ENCODE measurements at places on chromosomes 3 and 15.

- DNase-seq, result no peak
Measured at GRCh38 chr3:44665173-44665572, 16.6 kb downstream of the ZNF35 start.

DNA sequence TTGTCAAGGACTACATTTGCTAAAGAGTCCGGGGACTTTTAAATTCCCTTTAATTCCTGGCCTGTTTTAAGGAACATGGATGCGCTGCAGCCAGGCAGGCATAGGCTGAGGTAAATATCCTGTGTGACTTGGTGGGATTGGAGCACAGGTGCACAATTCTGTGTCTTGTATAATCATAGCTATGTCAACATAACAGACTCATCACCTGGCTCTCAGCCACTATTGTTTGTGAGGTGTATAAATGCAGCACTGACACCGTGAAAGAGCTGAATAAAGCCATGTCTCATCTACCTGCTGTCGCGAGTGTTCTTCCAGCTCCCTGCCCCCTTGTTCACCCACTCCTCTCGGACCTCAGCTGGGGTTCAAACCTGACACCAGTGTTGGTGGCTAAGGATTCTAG lies 109.7 kb downstream of the MFSD1 start:
- peak; percentile 71 for DNase-seq

DNA sequence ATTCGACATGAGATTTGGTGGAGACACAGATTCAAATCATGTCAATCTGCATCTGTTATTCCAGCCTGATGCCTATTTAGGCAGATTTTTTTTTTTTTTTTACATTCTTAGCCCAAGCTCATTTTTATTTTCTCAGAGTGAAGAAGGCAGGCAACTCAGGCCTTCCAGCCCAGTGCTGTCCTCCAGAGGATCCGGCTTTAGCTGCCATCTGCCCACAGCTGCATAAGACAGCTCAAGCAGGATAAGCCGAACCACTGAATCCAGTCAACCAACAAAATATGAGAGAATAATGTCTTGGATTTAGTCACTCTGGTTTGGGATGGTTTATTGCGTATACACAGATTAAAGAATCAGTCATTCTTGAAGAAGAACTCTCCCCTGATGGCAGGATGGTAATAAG lies 19.9 kb upstream of the COLQ start:
- no peak for DNase-seq

DNA sequence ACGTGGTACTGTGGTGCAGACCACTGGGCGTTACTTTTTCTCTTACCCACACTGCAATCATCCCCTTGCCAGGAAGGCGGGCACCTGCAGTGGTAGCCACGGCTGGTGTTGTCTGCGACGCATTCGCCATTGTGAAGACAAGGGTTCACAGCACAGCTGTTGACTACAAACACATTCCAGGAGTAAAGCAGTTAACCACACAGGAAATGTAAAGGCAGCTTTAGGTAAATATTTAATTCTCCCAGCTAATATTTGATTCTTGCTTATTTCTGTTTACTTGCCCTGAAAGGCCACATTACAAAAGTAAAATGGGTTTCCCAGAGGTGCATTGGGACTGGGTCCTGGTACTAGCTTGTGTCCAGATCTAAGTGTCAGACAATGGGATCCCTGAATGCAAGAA lies 45.4 kb downstream of the HEG1 start:
- DNase-seq, result no peak

- no peak for DNase-seq
Measured at GRCh38 chr15:39431376-39431775, 149.5 kb upstream of the THBS1 start.

GRCh38 chr15:48566668-48567067 lies 78.8 kb downstream of the FBN1 start:
- DNase-seq, result no peak

- no peak for DNase-seq
Measured at GRCh38 chr3:197168606-197169005, 129.8 kb downstream of the DLG1 start.

- DNase-seq, result peak; percentile 70
Measured at GRCh38 chr15:51299187-51300015, 39.0 kb downstream of the CYP19A1 start.

GRCh38 chr15:28106294-28107110 lies 7.4 kb upstream of the OCA2 start:
- no peak for DNase-seq

DNA sequence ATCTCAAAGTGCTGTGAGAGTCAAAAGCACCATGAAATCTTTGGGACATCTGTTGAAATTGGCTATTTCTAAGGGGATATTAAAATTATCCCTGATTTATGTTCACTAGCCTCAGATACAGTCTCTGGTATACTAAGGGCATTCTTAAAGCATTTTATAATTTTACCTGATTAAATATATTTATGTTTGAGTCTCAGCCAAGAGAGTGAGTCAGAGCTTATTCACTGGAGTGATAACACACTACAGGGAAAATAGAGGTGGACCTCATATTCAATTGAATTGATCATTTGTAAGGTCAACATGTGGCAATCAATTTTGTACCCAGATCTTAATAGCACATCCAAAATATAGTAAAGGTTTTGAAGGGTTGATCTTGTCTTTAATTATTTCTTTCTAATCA lies 733.6 kb downstream of the EPHA3 start:
- no peak for DNase-seq

DNA sequence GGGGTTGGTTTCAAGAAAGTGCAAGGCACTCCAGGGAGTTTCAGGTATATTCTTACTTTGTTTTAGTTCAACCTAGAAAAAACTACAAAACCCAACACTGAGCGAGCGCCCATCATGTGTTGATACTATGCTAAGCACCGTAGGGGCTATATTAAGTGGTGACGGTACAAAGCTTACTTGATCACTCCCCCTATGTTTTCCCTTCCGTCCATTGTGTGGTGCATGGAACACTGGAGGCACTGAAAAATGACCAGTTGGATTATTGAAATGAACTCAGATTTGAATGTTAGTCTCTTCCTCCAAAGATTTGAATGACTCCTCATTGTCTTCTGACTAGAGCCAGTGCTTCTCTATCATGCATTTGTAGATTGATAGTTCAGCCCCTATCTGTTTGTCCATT lies 6.6 kb downstream of the MYZAP start:
- DNase-seq, result no peak

DNA sequence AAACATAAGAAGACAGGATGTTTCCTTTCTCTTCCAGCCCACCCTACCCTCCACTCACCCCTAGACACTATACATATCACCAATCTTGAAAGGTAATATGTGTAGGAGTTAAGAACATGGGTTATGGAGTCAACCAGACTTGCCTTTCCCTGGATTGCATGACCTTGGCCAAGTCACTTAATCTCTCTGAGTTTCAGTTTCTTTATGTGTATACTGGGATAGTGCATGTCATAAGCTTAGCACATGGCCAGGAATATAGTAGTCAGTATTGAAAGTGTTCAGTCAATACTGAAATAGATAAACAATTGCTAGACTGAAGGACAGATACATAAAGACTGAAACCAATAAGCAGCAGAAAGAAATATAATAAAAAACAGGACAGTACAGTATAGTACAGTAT lies 283.2 kb upstream of the STT3B start:
- no peak for DNase-seq

GRCh38 chr3:2714834-2715233 lies 395.3 kb downstream of the IL5RA start:
- DNase-seq, result no peak

DNA sequence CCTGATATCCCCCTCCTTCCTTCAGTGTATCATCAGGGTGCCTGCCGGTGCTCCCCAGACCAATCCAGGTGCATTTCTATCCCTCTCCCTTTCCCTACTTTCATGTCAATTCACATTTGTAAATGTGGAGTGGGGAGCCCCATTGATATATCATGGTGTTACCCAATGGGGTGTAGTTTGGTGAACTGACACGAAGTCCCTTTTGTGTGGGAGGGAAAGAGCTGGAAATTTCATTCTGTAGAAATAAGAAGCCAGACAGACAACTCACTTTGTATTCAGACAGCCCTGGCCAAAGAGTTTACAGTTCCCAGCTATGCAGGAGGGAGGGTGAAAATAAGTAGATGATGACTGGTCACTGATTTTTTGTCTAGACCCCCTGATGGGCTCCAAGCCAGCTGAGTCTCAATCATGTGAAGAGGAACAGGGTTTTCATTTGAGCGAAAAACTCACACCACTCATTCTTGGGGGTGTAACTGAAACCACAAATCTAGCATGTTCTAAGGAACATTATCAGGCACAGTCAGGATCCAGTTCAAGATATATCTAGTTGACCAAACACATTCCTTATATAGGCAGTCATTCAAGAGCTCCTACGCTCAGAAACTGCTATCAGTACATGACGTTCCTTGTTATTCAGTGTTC lies 58.9 kb downstream of the LMCD1 start:
- DNase-seq, result no peak

DNA sequence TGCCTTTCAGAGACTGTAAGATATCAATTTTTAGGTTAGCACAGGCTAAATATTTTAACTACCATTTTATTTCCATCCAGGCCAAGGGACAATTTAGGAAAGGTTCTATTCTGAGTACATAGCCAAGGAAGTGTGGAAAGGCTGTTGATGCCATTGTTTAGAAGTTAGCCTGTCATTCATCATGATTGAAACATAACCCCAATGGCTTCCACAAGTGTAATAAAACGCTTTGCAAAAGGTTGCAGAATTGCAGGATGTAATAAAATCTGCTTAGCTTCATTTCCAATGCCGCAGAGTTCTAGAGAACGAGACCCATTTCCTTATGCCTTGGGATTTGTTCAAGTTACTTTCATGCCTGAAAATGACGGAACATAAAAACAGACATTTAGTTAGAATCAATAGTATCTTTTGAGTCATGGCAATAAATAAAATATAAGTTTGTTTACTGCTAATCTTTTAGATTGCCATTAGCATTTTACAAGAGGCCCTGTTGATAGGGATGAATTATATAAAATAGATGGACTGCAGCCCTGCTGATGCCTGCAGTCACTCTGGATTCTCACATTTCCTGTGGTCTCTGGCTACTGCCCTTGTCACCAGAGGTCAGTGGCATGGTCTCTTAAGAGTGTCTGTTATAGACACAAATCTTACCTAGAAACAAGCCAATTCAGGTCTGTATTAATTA lies 678.2 kb upstream of the CFAP20DC start:
- no peak for DNase-seq

DNA sequence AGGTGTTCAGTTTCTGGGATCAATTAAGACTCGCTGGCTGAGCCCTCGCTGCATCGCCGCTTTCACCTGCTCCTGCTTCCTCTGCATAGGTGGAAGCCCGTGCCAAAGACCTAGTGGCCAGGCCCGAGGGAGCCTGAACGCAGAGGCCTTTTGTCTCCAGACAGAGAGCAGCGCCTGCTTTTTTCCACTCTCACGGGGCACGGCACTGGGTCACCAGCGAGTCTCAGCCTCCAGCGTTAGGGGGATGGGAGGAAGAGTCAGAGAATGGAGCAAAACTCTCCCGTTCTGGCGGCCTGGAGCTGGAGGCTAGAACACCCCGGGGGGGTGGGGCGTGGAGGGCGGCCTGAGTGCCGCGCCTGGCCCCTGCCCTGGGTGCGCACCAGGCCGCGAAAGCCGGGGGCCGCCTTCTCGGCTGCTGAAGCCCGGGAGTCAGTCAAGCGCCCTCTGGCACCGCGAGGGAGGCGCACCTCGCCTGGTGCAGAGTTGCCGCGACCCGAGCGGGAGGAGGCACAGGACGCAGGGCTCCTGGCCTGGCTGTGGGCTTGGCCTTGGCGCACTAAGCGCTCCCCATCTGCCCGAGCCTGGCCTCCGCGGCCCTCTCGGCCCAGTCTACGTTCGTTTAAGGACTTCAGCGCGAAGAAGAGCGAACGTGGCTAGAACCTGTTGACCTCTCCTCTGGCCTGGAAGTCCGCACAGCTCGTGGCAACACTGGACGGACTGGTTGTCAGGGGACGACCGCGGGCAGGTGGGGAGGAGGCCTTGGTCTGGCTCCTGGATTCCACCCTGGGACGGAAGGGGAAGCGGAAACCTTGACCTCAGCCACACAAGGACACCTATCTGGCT lies 21.5 kb downstream of the NR2F2 start:
- DNase-seq, result no peak

GRCh38 chr3:2790266-2790815 lies 319.8 kb downstream of the IL5RA start:
- DNase-seq, result no peak

DNA sequence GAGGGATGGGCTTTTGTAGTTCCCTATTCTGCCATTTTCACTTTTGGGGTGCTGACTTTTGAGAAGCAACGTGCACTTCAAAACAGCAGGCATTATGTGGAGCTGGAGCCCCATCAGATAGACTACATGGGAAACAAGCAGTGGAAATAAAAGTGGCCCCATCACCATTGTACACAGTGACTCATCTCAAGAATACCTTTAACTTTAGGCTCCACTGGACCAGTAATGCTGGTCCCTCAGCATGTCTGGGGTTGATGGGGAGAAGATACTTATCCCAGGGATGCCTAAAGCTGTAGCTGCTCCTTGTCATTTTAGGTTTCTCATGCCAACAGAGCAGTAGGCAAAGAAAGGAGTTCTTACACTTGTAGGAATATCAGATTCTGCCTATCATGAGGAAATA lies 45.0 kb downstream of the LSM3 start:
- no peak for DNase-seq

DNA sequence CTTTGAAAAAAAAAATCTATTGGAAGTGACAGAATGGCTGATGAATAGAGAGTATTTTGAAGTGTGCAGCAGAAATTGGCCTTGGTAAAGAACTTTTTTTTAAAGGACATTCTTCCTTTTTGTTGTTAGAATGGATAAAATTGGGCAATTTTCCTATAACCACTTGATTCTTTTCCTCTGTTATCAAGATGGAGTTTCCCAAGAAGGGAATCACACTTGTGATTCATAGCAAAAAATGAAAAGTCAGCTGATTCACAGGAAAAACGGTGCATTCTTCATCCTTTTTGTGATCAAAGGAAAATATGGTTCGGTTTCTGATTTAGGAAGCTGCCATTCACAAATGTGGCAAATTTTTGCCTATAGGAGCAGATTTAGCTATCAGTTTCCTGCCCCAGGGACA lies 486.8 kb downstream of the GBE1 start:
- no peak for DNase-seq

DNA sequence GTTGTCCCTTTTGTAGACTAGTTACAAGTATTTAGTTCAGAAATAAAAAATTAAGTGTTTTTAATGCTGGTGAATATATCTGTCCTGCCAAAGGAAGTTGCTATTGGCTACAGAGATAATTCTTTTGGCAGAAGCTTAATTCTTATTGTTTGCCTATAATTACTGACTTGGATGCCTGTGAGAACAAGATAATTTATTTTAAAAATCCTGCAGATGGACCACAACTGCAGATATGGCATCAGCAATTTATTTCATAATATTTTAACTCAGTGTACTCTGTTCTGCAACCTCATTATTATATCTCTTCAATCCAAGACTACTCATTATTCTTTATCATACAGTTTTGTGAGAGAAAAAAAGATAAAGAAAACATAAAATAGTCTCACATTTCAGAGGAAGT lies 789.8 kb downstream of the NAALADL2 start:
- DNase-seq, result no peak

All from NCI-H510A treated with DMSO at 0.1 percent for 48 hours (cell line).